ENCODE measurements at places on chromosomes 1 and 21.

DNA sequence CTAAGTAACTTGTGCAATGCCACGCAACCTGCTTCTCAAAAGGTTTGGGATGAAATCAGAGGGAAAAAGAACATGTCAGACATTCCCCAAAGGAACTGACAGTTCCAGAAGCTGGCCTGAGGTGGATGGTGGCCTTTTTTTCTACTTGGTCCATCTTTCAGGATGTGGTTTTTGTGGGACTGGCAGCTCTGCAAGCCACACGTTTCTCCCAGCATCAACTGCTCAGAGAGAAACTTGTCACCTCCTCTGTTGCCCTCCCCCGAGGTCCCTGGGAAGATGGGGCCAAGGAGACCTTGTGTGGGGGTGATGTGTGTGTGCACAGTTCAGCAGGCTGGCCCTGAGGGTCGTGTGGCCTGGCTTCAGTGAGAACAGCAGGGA is 2.5 kb upstream of the DHRS3 start:
- DNase-seq, result no peak

DNA sequence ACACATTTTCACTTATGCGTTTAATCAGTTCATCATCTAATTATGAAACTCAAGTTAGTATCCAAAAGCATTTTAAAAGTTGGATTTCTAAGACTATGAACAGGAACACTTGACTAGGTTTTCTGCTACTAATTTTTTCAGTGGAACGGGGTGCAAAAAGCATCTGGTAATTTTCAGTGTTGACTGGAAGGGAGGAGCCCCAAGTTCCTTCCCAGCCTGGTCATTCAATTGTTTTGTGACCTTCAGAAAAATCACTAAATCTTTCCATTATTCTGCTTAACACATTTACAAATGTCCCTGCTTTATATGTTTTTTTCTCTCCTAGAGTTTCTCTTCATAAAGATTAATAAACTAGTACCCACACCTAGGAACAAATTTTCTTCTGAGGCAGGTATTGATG is 6.0 kb upstream of the ADGRL4 start:
- no peak for DNase-seq

DNA sequence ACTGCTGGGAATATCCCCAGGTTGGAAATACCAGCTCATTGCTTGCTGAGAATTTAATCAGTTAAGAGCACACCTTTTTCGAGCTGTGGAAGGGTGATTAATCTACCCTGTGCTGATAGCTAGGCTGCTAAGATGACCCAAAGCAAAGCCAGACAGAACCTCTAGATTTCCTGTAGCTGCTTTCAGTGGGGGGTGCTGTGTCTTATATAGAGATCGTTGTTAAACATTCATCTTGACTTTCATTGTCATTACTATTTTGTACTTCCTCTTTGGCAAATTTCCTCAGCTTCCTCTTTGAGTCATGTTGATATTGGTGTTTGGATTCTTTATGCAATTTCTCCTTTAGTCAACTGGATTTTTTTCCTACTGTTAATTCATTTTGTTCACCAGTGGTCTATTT is 155.3 kb downstream of the DISC1 start:
- no peak for DNase-seq

- peak; percentile 30 for DNase-seq
These were observed 81.0 kb downstream of the RGS7 start for GRCh38 chr1:241275981-241276380.

DNA sequence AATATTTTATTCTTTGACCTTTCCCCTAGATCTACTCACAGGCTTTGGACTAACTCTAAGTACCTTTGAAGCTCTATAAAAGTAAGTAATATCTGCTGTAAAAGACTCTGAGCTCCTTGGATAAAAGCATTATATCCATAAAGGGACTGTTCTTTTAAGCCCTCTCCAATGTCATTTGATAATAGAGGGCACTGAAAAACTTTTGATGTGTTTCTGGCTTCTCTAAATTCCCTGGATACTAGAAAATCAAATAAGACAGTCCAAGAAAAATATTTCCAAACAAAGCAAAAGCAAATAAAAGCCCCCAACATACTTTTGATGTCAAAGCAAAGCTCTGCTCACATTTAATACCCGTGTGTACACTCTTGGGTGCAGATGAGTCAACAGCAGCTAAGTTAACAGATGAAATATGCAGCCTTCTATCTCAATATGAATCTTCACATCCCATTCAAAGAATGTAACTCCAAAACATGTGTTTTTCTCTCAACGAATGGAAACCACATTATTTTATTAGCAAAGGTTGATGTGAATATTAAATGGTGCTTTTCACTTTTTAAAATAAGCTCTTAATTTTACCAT is 230.3 kb downstream of the CENPF start:
- no peak for DNase-seq

GRCh38 chr1:160607672-160608032 is 28.4 kb upstream of the CD84 start:
- no peak for DNase-seq

- no peak for DNase-seq
These were observed 18.1 kb downstream of the BACH1 start for GRCh38 chr21:29316806-29317205.

GRCh38 chr1:201933840-201934430 is 12.4 kb downstream of the LMOD1 start:
- no peak for DNase-seq

DNA sequence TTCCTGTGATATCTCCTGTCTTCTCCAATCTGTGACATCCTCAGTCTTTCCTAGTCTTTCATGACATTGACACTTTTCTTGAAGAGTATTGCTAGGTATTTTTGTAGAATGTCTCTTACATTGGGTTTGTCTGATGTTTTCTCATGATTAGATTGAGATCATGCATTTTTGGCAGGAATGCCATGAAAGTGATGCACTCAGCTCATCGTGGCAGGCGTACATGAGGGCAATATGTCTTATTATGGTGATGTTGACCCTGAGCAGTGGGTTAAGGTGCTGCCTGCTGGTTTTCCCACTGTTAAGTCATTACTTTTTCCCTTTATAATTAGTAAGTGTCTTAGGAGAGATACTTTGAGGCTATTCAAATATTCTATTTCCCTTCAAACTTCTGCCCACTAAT is 80.2 kb upstream of the SSX2IP start:
- DNase-seq, result no peak

DNA sequence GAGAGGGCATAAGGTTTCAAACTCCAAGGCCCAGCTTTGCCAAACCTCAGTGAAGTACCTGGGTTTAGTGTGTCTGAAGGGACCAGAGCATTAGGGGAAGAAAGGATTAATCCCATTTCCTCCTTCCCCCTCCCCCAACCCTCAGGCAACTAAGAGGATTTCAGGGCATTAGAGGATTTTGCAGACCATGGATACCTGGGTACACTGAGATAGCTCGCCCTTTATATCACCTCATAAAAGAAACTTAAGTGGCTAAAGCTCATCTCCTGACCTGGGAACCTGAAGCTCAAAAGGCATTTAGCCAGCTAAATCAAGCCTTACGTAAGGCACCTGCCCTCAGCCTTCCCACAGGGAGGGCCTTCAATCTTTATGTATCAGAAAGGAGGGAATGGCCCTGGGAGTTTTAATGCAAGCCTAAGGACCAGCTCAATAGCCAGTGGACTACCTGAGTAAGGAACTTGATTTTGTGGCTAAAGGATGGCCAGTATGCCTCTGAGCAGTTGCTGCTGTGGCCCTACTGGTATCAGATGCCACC is 26.4 kb upstream of the SMYD3 start:
- peak; percentile 6 for DNase-seq

DNA sequence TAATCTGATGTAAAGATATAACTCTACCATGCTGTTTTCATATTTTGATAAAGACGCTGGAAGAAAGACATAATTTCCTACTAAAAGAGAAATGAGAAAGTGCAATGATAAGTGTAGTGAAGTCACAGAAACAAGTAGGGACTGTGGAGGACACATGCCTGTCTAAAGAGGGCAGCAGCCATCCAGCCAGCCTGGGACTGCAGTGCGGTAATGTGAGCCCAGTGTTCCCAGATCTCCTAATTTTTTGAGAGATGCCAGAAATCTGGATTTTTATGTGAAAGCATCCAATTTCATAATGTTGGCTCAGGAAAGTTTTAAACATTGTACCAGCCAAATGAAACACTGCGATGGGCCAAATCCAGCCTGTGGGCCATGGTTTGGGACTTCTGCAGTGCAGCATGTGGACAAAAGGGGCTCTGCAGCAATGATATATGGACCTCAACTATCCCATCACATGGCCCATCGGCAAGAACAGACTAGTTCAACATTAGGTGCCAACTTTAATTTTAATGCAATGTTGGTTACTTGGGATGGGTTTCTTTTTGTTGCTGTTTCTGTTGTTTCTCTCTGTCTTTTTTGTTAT is 329.5 kb downstream of the LTN1 start:
- DNase-seq, result no peak
